ENCODE measurements at places on chromosomes 4 and X.

DNA sequence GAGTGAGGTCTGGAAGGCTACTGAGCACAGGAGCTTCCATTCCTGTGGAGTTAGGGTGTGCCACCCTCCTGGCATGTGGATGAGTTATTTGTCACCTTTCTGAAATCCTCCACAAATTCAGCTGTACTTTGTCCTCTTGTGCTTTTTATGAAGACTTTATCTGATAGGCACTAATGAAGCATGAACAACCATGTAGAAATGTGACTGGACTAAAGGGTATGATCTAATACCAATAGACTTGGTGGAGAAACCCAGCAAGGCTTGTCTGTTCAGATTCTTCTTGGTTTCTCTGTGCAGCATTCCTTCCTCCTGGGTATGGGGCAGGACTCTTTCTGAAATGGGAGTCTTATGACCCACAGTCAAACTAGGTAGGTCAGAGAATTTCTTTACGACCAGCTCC lies 9.6 kb downstream of the NBDY start:
- DNase-seq: no peak

GRCh38 chr4:15805583-15806517 lies 27.7 kb downstream of the CD38 start:
- DNase-seq: peak; percentile 54

DNA sequence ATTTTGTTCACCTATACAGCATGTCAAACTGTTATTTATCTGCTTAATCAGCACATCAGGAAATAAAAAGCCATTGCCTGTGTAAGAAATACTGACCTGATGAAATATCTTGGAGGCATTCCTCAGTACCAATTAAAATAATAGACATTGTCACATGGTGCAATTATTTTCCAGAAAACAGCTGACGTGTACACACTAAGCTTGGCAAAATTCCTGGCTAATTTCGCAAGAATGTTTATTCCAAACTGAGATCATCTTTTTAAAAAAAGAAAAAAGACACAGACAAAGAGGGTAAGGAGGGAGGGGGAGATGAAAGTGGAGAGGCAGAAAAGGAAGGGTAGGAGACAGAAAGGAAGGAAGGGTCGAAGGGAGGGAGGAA lies 61.9 kb upstream of the NFKB1 start:
- no peak for DNase-seq

GRCh38 chr4:98903963-98904362 lies 25.0 kb downstream of the EIF4E start:
- no peak for DNase-seq

DNA sequence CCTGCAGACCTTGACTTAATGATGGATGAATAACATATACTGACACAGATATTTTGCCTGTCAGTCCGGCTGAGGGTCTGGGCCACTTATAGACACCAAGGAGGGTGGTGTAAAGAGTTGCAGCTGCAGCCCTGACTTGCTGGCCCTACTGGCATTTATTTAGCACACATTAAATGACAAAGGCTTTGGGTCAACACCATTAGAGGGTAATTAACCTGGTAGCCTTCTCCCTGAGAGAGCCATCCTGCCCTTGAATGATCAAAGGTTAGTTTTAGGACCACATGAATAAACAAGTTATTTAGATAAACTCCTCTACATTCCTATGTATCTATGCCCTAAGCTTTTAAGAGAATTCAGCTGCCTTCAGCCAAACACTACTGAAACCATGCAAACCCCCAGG lies 110.8 kb upstream of the DGKK start:
- DNase-seq: no peak

- DNase-seq: no peak
These were observed 496 bp downstream of the SH2D1A start for GRCh38 chrX:124346877-124347241.

- DNase-seq: no peak
These were observed 83.6 kb downstream of the PARM1 start for GRCh38 chr4:75016472-75016871.

DNA sequence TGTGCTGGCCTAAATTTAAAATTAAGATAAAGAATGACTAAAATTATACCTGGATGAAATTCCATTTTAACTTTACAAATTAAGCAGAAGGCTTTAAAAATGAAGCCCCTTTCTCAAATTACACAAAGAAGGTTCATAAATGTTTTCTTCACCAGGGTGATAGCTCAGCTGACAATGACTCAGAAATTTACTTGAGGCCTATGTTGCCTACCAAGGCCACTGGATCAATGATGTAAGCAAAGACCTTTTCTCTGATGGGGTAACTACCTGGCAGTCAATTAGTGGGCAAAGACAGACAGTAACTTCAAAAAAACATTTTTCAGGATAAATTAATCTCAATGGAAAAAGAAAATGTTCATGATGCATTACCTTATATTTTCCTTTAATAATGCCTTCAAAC lies 23.9 kb upstream of the GPR34 start:
- DNase-seq: no peak

DNA sequence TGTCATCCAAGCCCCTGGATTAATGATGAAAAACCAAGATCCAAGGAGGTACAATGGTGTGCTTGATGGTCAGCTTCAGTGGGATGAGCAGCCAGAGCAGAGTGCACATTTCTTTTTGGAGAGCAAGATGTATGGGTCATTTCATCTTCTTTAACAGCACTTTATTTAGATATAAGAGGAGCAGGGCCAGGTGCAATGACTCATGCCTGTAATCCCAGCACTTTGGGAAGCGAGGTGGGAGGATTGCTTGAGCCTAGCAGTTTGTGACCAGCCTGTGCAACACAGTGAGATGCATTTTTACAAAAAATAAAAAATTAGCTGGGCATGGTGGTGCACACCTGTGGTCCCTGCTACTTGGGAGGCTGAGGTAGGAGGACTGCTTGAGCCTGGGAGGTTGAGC lies 45.3 kb upstream of the MAP3K15 start:
- DNase-seq: no peak

- no peak for DNase-seq
These were observed 120.2 kb downstream of the PAPSS1 start for GRCh38 chr4:107599841-107600240.

DNA sequence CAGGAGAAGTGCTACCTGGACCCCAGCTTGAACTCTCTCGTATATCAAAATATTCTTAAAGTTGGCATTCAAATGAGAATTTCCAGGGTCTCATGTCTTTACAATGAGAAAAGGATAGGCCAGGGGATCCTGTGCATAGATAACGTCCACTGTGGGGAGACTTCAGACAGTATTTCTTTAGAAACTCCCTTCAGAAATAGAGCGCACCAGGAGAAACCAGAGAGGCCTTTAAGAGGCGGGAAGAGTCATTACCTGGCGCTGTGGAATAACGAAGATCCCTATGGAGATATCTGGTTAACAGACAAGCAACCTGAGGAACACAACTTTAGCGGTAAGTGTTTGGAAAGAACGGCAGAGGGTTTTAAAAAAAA lies 600 bp downstream of the RADX start:
- DNase-seq: no peak

GRCh38 chr4:6474705-6475457 lies 2.5 kb upstream of the PPP2R2C start:
- no peak for DNase-seq

GRCh38 chr4:1841887-1842210 lies 14.1 kb downstream of the LETM1 start:
- DNase-seq: no peak

- no peak for DNase-seq
These were observed 20.0 kb downstream of the DCLK2 start for GRCh38 chr4:150098214-150098613.

DNA sequence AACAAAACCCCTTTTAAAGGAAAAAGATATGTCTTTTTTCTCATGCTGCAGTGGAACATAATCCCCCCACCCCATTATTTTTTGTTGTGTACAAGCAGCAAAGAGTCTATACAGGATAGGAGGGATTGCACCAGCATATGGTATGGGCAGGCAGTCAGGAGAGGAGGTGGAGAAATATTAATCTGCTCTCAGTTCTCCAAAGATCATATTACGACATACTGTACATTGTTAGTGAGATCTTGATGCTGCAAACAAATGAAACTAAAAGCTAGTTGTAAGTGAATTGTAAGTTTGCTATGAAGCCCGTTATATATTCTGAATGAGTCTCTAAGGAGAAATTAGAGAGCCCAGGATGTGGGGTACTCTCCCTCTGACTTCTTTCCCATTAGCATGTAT lies 75.3 kb downstream of the RAPGEF2 start:
- DNase-seq: no peak
